Gastrocnemius medialis (tissue), 4 donors: ENCODE measurements at places on chromosomes 16 and 17. TPM values are rescaled to one million over a fixed set of nuclear protein-coding genes. Genes with fewer than 3 reads are reported as not detected.

- no peak overlapping the region for H3K27ac ChIP-seq
- H3K36me3 ChIP-seq: no peaks in the 10 kb centered on the region
- peaks cover 67% of the 10 kb centered on the region for H3K27me3 ChIP-seq
Measured at GRCh38 chr17:79792341-79792871, 4.5 kb downstream of the CBX8 start.

KRTAP1-5 gene
- not detected for total RNA-seq

DNA sequence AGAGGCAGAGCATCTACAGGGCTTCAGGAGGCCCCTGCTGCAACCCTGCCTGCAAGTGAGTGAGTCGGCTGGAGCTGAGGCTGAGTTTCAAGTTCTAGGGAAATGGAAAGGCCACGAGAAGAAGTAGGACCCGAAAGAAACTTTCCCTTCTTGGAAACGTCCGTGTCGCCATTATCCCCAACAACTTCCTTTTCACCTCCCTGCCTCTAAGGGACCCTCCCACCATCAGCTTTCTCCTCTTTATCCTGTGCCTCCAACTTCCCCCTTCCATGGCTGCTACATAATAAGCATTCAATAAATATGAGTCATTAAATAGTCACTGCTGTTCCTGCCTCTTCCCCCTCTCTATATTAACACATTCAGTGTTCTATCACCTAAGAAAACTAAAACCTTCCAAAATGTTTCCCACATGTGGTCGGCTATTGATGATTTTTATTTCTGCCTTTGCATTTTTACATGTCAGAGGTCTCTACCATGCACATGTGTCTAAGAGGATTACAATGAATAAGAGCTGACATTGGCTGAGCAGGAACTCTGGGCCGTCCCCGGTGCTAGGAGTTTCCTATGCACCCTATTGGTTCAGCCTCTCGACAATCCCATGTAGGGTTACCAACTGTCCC lies 115.9 kb upstream of the TNRC6C start:
- DNase-seq: no peak
- peak overlapping the region; percentile 79 for H3K27ac ChIP-seq
- peaks cover 32% of the 10 kb centered on the region for H3K4me1 ChIP-seq
- no peaks in the 10 kb centered on the region for H3K36me3 ChIP-seq
- H3K27me3 ChIP-seq: no peaks in the 10 kb centered on the region
- H3K4me3 ChIP-seq: no peak overlapping the region

- H3K4me1 ChIP-seq: no peaks in the 10 kb centered on the region
- no peaks in the 10 kb centered on the region for H3K36me3 ChIP-seq
- DNase-seq: no peak
- no peaks in the 10 kb centered on the region for H3K27me3 ChIP-seq
- no peak overlapping the region for H3K4me3 ChIP-seq
Measured at GRCh38 chr16:49336581-49336980, 37.0 kb upstream of the C16orf78 start.

DNA sequence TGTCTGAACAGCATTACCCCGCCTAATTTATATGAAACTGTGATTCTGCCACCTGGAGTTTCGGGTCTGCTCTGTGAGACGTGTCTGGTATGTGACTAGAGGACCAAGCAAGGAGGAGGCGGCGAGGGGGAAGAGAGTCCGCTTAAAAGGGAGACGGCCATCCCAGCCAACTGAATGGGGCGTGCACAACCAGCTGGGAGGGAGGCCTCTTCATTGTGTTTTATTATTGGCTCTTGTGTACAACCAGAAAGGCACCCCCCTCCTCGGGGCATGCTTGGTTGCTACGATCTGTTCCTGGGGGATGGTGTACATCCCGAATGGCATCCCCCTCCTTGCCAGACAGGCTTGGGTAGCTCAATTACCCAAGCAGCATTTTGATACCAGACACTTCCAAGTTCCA lies 384.5 kb upstream of the SALL1 start:
- H3K4me3 ChIP-seq: no peak overlapping the region
- H3K27ac ChIP-seq: no peak overlapping the region
- H3K27me3 ChIP-seq: no peaks in the 10 kb centered on the region
- H3K4me1 ChIP-seq: no peaks in the 10 kb centered on the region
- no peaks in the 10 kb centered on the region for H3K36me3 ChIP-seq
- DNase-seq: no peak

DNA sequence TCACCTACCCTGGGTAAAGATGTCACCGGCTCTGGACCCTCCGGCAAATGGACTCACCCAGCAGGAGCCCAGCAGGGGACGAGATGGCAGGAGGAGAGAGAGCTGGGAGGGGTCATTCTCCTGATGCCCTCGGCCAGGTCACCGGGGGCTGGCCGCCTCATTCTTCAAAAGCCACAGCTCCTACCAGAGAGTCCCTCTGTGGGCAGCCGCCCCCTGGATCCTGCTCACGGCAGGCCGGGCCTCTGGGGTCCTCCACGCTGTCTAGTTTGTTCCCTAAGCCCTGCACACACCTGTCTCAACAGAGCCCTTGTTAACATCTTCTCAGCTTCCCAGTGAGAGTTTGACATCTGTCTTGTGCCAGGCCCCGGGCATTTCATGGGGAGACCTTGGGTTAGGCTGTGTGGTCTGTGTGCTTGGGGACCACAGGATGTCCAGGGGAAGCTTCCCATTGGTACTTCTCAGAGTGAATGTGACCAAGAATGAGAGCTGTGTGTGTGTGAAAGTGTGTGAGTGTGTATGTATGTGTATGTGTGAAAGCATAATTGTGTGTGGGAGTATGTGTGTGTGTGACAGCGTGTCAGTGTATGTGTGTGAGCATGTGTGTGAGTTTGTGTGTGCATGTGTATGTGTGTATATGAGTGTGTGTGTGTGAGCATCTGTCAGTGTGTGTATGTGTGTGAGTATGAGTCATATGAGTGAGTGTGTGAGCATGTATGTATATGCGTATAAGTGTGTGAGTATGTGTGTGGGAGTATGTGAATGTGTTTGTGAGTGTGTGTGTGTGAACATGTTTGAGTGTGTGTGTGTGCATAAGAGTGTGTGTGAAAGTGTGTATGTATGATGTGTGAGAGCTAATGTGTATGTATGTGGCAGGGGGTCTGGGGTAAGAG lies 65.5 kb upstream of the BCO1 start:
- H3K27me3 ChIP-seq: no peaks in the 10 kb centered on the region
- H3K4me3 ChIP-seq: no peak overlapping the region
- no peak overlapping the region for H3K27ac ChIP-seq
- DNase-seq: no peak
- no peaks in the 10 kb centered on the region for H3K36me3 ChIP-seq

CTRL gene
- total RNA-seq: not detected

DNA sequence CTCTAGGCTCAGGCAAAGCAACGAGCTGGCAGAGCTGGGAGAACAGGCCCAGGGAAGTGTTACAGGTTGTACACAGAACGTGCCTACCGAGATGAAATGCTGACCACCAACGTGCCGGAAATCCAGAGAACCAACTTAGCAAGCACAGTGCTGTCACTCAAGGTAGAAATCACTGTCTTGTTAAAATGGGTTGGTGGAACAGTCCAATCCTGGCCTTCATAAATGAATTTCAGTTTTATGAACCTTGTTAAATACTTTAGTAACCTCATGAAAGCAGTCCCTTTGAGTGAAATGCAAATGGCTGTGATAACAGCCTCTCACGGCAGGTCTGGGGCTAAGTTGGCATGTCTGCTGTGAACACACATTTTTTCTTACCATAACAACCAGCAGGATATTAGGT lies 29.0 kb downstream of the ETV4 start:
- no peaks in the 10 kb centered on the region for H3K27me3 ChIP-seq
- DNase-seq: no peak
- H3K4me3 ChIP-seq: no peak overlapping the region

GRCh38 chr17:4525691-4526397 lies 27.2 kb downstream of the SPNS2 start:
- no peak for DNase-seq
- H3K27me3 ChIP-seq: no peaks in the 10 kb centered on the region
- H3K4me3 ChIP-seq: no peak overlapping the region
- no peaks in the 10 kb centered on the region for H3K36me3 ChIP-seq

PRR15L gene
- not detected for total RNA-seq

- no peaks in the 10 kb centered on the region for H3K27me3 ChIP-seq
- DNase-seq: no peak
Measured at GRCh38 chr17:33896263-33896662, 358.8 kb upstream of the CCL2 start.

EIF4A3 gene
- 27.8 TPM for total RNA-seq

- H3K36me3 ChIP-seq: no peaks in the 10 kb centered on the region
- H3K27ac ChIP-seq: no peak overlapping the region
- no peak overlapping the region for H3K4me3 ChIP-seq
- H3K4me1 ChIP-seq: no peaks in the 10 kb centered on the region
- H3K27me3 ChIP-seq: no peaks in the 10 kb centered on the region
Measured at GRCh38 chr16:73124665-73125375, 76.9 kb upstream of the ZFHX3 start.

- no peak overlapping the region for H3K27ac ChIP-seq
- H3K27me3 ChIP-seq: no peaks in the 10 kb centered on the region
- H3K4me1 ChIP-seq: no peaks in the 10 kb centered on the region
- H3K4me3 ChIP-seq: no peak overlapping the region
- H3K36me3 ChIP-seq: no peaks in the 10 kb centered on the region
Measured at GRCh38 chr16:77169650-77170236, 21.2 kb upstream of the MON1B start.

GRCh38 chr17:5097101-5097834 lies 14.4 kb downstream of the ZNF232 start:
- no peaks in the 10 kb centered on the region for H3K4me1 ChIP-seq
- H3K27me3 ChIP-seq: no peaks in the 10 kb centered on the region
- DNase-seq: no peak
- peaks cover 20% of the 10 kb centered on the region for H3K36me3 ChIP-seq
- H3K27ac ChIP-seq: peak overlapping the region; percentile 29

GRCh38 chr16:12160815-12161550 lies 184.4 kb downstream of the SNX29 start:
- H3K27ac ChIP-seq: no peak overlapping the region
- no peaks in the 10 kb centered on the region for H3K36me3 ChIP-seq
- no peak overlapping the region for H3K4me3 ChIP-seq
- DNase-seq: no peak
- H3K4me1 ChIP-seq: no peaks in the 10 kb centered on the region

DNA sequence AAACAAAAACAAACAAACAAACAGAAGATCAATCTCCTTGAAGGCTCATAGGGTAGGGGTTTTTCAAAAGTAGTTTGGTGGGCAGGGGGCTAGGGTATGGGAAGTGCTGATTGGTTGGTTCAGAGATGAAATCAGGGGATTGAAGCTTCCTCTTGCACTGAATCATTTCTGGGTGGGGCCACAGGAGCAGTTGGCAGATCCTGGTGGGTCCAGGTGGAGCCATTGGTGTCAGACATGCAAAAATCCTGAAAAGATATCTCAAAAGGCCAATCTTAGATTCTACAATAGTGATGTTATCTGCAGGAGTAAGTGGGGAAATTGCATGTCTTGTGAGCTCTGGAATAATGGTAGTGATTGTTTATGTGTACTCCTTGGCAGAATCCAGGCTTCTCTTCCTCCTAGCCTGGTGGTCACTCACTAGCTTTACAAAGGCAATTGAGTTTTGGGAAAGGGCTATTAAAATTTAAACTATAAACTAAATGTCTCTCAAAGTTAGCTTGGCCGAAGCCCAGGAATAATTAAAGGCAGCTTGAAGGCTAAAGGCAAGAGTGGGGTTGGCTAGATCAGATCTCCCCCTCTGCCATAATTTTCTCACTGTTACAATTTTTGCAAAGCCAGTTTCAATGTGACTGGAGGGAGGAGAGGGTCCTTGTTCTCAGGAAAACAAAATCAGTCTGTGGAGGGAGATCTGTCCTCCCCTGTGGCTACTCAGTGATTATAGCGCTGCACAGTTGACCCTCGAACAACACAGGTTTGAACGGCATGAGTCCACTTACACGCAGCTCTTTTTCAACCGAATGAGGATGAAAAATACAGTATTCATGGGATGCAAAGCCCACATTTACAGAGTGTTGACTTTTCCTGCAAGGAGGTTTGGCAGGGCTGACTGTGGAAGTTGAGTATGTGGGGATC lies 45.2 kb downstream of the RNF112 start:
- no peaks in the 10 kb centered on the region for H3K36me3 ChIP-seq
- peaks cover 7% of the 10 kb centered on the region for H3K4me1 ChIP-seq
- H3K27ac ChIP-seq: no peak overlapping the region
- no peaks in the 10 kb centered on the region for H3K27me3 ChIP-seq
- no peak for DNase-seq

- no peak for DNase-seq
- no peak overlapping the region for H3K27ac ChIP-seq
- H3K27me3 ChIP-seq: no peaks in the 10 kb centered on the region
- no peaks in the 10 kb centered on the region for H3K4me1 ChIP-seq
- H3K4me3 ChIP-seq: no peak overlapping the region
Measured at GRCh38 chr16:23357761-23358290, 55.7 kb downstream of the SCNN1B start.

DNA sequence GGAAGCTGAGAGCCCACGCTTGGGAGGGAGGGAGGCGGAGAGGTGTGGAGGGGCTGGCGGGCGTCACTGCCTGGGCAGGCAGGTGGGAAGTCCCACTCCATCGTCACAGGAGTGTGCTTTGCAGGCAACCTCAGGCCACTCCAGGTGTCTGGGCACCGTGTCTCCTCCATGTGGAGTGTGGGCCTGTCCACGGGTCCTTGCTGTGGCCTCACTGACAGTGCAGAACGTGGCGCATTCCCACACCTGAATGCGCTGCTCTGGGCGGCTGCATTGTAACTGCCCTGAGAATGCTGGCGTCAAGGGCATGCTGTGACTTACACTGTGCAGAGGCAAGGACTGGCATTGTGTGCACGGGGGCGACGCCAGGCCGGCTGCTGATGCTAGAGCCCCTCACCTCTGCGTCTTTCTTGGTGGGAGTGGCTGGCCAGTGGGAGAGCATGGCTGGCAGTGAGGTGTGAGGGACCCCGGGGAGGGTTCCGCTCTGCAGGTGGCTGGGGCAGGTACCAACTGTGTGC lies 66.4 kb downstream of the BANP start:
- no peak for DNase-seq
- no peaks in the 10 kb centered on the region for H3K27me3 ChIP-seq
- H3K4me1 ChIP-seq: no peaks in the 10 kb centered on the region
- no peak overlapping the region for H3K27ac ChIP-seq
- H3K4me3 ChIP-seq: no peak overlapping the region

C17orf78 gene
- total RNA-seq: not detected

- DNase-seq: no peak
- H3K27me3 ChIP-seq: no peaks in the 10 kb centered on the region
- H3K27ac ChIP-seq: no peak overlapping the region
- no peak overlapping the region for H3K4me3 ChIP-seq
- no peaks in the 10 kb centered on the region for H3K36me3 ChIP-seq
Measured at GRCh38 chr16:20873331-20873730, 26.8 kb downstream of the DCUN1D3 start.

DNA sequence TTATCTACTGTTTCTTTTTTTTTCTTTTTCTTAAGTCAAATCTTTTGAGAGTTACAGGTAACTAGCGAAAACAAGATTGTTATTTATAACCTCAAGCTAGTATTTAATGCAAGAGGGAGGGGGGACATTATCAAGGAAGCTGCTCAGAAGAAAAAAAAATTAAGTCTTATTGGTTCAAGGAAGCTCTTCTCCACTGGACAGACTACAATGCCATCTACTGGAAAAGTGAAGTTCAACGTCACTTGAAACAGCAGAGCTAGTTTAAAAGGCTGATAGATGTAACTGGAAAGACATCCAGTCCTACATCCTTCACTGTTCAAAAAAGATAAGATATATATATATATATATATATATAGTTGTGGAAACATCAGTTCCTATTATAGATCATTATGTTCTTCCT lies 418.0 kb upstream of the PSMD7 start:
- no peaks in the 10 kb centered on the region for H3K36me3 ChIP-seq
- no peaks in the 10 kb centered on the region for H3K27me3 ChIP-seq
- no peaks in the 10 kb centered on the region for H3K4me1 ChIP-seq
- DNase-seq: no peak
